ENCODE measurements at places on chromosomes 12 and 14. TPM values are rescaled to one million over a fixed set of nuclear protein-coding genes. Genes with fewer than 3 reads are reported as not detected.

The RPL10L gene
- not detected for total RNA-seq

DNA sequence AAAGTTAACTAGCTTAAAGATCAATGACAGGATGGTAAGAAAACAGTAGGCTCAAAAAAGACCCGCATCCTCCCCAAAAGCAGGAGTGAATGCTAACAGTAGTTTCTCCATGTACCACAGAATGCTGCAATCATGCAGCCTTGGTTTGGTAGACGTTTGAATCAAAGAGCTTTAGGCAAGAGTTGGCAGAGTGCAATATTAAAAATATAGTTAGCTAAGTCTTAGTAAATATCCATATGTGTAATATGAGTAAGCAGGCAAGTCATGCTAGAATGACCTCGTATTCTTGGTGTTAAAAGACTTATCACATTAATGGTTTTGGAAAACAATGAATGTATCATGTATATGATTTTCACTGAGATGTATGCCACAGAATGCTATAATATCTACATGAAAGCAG, 18.8 kb upstream of the KLRF1 start:
- H3K36me3 ChIP-seq: no peaks in the 10 kb centered on the region
- no peak for DNase-seq
- H3K4me1 ChIP-seq: no peaks in the 10 kb centered on the region

GRCh38 chr12:132321321-132322118, 7.9 kb downstream of the GALNT9 start:
- H3K27me3 ChIP-seq: no peaks in the 10 kb centered on the region
- no peaks in the 10 kb centered on the region for H3K36me3 ChIP-seq
- no peak overlapping the region for H3K4me3 ChIP-seq
- no peak overlapping the region for H3K27ac ChIP-seq
- H3K4me1 ChIP-seq: no peaks in the 10 kb centered on the region

The RAB35 gene
- 30.8 TPM for total RNA-seq

DNA sequence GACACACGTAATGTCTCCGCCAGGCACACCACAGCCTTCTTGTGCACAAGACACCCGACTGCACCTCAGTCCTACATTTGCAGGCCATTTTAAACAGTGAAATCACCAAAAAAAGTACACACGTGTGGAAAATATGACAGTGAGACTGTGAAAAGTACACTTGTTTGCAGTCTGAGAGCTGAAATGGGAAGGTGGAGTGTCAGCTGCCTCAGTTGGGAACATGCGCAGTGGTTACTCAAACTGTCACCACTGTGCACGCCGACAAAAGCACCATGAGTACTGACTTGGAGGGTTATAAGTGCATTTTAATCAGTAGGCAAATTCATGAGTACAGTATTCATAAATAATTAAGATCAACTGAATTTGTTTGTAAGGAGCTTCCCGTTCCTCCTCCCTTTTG, 15.8 kb downstream of the VPS33A start:
- DNase-seq: no peak
- H3K36me3 ChIP-seq: peaks cover 68% of the 10 kb centered on the region
- H3K4me3 ChIP-seq: no peak overlapping the region

- no peak for DNase-seq
- H3K27me3 ChIP-seq: no peaks in the 10 kb centered on the region
- H3K27ac ChIP-seq: no peak overlapping the region
- H3K4me1 ChIP-seq: no peaks in the 10 kb centered on the region
Observed at GRCh38 chr12:9742661-9743060, 9.8 kb upstream of the CLECL1 start.

The MIPOL1 gene
- total RNA-seq: 11.4 TPM

The RAPGEF3 gene
- total RNA-seq: 88.2 TPM

- H3K4me1 ChIP-seq: no peaks in the 10 kb centered on the region
- no peak for DNase-seq
- H3K36me3 ChIP-seq: no peaks in the 10 kb centered on the region
- H3K27me3 ChIP-seq: no peaks in the 10 kb centered on the region
- no peak overlapping the region for H3K4me3 ChIP-seq
Observed at GRCh38 chr12:26428420-26428819, 233.0 kb downstream of the SSPN start.

The ACOT6 gene
- not detected for total RNA-seq

The ZNF605 gene
- total RNA-seq: 7.9 TPM

GRCh38 chr12:124548854-124549378, 18.5 kb downstream of the NCOR2 start:
- peak overlapping the region; percentile 5 for H3K27ac ChIP-seq
- H3K4me1 ChIP-seq: peaks cover 63% of the 10 kb centered on the region
- H3K4me3 ChIP-seq: no peak overlapping the region
- H3K36me3 ChIP-seq: no peaks in the 10 kb centered on the region
- H3K27me3 ChIP-seq: no peaks in the 10 kb centered on the region

DNA sequence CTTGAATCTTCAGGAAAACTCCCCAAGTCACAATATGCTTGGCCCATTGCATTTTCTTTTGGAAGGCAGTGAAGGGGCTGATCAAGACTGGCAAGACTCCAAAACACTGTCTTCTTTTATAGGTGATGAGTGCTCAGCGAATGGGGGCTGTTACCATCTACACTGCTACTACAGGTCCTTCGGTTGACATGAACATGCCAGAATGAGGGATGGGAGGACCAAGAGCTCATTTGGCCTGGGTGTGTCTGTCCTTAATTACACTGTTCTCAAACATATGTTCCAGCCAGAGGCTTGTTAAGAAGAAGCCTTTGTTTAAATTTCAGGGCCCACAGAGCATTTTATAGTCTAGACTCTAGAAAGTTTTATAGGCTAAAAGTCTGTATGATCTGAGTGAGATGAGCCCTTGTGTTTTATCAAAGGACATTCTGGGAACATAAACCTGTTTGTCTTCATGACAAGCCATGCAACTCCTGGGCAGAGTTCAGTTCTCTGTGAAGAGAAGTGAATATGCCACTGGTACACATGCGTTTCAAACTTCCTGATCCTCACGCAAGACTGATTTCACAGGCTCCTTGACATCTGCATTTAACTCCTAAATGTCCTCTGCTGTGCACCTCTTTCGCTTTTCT, 4.7 kb upstream of the FAM234B start:
- no peaks in the 10 kb centered on the region for H3K27me3 ChIP-seq
- H3K36me3 ChIP-seq: no peaks in the 10 kb centered on the region
- no peak overlapping the region for H3K27ac ChIP-seq
- no peak overlapping the region for H3K4me3 ChIP-seq
- DNase-seq: no peak
- no peaks in the 10 kb centered on the region for H3K4me1 ChIP-seq

The CAPZA3 gene
- total RNA-seq: not detected

The GPR137C gene
- total RNA-seq: 0.59 TPM

- H3K27ac ChIP-seq: no peak overlapping the region
- H3K4me3 ChIP-seq: no peak overlapping the region
- H3K36me3 ChIP-seq: no peaks in the 10 kb centered on the region
- no peak for DNase-seq
- no peaks in the 10 kb centered on the region for H3K4me1 ChIP-seq
Observed at GRCh38 chr14:103746701-103747100, 31.1 kb downstream of the ZFYVE21 start.

DNA sequence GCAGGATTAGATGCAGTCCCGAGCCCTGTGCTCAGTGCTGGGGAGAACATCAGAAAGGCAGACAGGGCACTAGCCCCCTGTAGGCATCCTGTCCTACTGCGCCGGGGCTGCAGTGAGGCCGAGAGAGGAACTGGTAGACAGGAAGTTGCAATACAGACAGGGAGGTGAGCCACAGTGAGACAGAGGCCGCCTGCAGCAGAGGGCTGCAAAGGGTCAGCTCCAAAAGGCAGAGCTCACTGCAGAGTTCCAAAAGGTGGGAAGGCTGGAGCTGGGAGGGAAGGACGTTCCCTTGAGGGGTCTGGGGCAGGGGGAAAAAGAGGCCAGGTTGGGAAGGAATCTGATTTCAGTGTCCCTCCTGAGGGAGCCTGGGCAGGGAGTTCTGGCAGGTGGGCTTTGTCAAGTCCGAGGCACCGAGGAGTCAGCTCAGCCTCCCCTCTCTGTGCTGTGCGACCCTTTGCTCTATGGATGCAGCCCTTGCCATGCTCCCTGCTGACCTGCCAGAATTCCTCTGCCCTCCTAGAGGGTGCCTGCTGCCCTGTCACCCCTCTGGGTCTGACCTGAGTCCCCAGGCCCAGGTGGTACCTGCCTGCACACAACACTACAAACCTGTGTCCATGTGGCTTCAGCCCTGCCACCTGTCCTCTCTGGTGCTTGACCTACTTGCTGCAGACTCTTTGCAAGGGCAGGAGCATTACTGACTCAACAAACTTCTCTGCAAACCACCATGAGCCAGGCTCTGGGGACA, 63.5 kb downstream of the PRMT8 start:
- no peaks in the 10 kb centered on the region for H3K4me1 ChIP-seq
- no peak overlapping the region for H3K4me3 ChIP-seq
- peaks cover 4% of the 10 kb centered on the region for H3K27me3 ChIP-seq

The JDP2 gene
- 116 TPM for total RNA-seq

DNA sequence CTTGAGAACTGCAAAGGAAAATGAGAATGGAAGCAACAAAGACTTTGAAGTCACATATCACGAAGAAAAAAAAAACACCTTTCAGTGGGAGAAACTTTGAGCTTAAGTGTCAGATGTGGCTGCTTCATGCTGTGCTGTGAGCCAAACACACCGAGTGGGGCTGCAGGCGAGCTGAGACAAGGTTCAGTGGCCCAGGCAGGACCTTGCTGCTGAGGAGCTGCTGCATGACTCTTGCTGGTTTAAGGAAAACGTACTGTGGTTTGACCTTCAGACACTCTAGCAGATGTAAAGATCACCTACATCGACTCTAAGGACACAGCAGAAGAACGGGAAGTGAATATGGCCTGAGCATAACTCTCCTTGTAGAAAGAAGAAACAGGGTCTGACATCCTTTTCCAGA, 118.1 kb upstream of the OR4E1 start:
- H3K4me1 ChIP-seq: no peaks in the 10 kb centered on the region
- H3K27me3 ChIP-seq: no peaks in the 10 kb centered on the region
- no peak overlapping the region for H3K4me3 ChIP-seq
- no peak for DNase-seq

The SLC22A17 gene
- 55.9 TPM for total RNA-seq

The RASSF9 gene
- 2.4 TPM for total RNA-seq

DNA sequence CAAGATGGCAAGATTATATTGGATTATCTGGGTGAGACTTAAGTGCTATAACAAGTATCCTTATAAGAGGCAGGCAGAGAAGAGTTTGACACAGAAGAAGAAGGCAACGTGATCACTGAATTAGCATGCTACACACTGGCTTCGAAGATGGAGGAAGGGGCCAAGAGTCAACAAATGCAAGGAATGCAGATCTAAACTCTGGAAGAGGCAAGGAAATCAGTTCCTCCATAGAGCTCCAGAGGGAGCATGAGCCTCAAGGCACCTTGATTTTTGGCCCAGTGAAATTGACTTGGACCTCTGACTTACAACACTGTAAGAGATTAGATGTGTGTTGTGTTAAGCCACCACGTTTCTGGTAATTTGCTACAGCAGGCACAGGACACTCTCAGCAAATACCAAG, 536.4 kb upstream of the SEL1L start:
- no peak for DNase-seq
- no peaks in the 10 kb centered on the region for H3K4me1 ChIP-seq
- H3K27ac ChIP-seq: no peak overlapping the region
- no peak overlapping the region for H3K4me3 ChIP-seq
- H3K36me3 ChIP-seq: no peaks in the 10 kb centered on the region

DNA sequence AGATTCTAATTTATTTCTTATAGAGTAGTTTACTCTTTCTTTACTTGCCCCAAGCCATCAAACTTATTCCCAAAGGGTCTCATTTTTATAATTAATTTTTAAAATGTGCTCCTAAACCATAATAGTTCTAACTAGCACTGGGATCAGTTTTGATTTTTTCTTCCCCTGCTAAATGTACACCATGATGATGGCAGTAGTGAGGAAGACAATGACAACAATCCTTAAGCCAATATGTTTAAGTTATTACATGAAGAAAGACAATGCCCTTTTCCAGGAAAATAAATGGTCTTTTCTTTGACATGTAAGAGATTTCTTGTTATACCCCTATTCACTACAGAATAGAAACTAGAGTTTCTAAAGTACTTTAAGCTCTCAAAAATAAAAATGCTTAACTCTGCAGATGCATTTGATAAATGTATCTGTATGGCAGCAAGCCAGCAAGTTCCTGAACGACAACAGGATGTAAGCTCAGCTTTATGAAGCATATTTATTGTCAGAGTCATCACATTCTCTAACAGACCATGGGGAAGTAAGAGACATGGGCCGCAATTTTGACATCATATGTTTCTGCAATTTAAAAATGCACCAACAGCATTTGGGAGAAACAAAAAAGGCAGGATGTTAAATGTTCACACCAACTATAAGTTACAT, 36.0 kb upstream of the SNX6 start:
- no peaks in the 10 kb centered on the region for H3K27me3 ChIP-seq
- H3K4me3 ChIP-seq: no peak overlapping the region
- no peaks in the 10 kb centered on the region for H3K4me1 ChIP-seq
- peak overlapping the region; percentile 46 for H3K27ac ChIP-seq
- no peaks in the 10 kb centered on the region for H3K36me3 ChIP-seq

DNA sequence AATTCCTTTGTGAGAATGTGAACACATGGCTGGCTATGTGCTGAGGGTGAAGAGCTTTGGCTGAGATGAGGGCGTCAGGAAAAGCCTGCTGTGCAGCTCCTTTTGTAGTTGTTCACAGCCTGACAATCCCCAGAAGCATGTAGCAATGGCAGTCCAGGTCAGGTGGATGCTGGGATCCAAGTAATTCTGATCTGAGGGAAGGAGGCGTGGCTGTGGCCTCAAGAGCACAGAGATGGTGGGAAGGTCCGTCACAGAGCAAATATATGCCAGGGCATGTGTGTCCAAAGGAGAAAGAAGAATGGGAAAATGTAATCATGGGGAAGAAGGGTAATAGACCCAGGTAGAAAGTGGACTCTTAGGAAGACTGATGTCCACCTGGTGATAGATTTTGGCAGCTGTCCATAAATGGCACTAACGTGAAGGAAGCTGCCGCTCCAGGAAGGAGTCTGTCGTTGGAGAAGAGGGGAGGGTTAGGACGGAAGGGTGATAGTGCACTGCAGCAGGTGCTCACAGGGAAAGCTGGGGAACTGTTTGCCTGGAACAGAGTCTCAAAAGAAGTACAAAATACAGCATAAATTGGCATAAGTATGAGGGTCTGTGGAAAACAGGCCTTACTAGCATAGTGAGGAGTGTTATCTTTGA, 13.8 kb downstream of the MGST1 start:
- H3K4me1 ChIP-seq: no peaks in the 10 kb centered on the region
- no peak overlapping the region for H3K27ac ChIP-seq
- H3K27me3 ChIP-seq: no peaks in the 10 kb centered on the region
- H3K36me3 ChIP-seq: no peaks in the 10 kb centered on the region
- DNase-seq: no peak

- H3K4me1 ChIP-seq: no peaks in the 10 kb centered on the region
- H3K4me3 ChIP-seq: no peak overlapping the region
- no peaks in the 10 kb centered on the region for H3K27me3 ChIP-seq
- no peaks in the 10 kb centered on the region for H3K36me3 ChIP-seq
- DNase-seq: no peak
- no peak overlapping the region for H3K27ac ChIP-seq
Observed at GRCh38 chr12:43501703-43502102, 50.3 kb downstream of the ADAMTS20 start.
